GM06990 (cell line): ENCODE measurements at places on chromosomes 3 and 15.

DNA sequence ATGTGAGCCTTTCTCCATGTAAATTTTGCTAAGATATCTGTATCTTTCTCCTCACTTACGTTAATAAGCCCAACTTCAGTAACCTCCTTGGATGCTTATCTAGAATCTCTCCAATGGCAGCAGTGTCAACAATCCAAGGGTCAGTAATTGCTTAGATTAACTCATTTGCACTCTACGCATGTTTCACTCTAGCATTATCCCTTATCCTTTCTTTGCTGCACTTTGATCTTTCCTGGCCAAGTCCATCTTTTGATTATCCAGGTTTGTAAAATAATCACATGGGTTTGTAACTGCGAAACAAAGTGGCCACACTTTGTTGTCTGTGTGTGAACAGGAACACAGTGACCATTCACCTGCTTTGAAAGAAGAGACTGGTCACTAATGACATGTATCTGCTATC, 577.6 kb downstream of the RSL24D1 start:
- DNase-seq: no peak

DNA sequence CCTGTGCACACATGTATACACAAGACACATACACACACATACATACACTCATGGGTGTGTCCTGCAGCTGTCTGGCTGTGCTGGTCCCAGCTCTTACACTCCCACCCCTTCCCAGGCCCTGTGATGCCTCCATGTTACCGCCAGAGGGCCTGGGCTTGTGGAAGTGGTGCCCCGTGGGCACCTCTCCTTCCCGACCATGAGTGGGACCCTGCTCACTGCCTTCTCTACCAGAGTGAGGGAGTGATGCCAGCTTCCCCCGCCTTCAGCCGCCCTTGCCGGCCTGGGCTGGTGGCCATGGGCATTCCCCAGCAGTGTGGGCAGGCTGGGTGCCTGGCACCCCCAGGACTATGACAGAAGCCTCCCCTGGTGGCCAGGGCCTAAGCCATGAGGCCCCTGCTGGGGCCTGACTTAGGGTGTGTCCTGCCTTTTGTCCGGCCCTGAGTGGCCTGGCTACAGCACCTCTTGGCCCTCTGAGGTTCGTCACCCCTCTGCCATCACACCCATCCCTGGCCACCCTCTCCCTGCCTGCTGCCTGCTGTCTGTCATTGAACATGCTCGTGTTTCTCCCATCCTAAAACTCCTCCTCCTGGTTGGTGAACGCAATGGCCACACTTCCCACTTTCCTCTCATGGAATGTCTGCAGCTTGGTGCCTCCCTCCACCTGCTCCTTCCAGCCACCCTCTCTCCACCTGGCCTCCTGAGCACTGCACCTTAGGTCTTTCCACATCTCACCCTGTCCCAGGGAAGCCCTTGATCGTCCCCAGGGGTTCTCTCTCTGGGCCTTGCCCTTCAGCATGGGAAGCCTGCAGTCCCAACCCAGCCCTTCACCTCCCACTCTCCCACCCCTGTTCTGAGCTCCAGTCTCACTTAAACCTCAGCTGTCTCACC, 14.6 kb downstream of the HDAC11 start:
- DNase-seq: no peak

- DNase-seq: no peak
These were observed 189.1 kb downstream of the GOLGA6L6 start for GRCh38 chr15:20352241-20353200.

DNA sequence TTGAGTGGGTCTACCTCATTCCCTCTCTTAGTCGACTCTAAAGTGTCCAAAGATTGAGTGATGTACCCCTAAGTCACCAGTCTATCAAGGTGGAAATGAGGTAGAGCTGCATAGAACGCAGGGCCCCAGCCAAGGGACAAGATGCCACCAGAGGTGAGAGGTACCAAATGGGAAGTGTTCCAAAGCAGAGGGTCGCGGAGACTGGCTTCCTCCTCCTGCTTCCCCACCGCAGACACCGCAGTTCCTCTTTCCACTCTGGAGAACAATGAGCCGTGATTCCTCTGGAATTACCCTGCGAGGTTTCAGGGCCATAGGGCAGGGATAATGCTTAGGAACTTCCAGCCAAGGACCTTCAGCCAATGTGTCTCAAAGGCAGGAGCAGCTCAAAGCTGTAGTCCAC, 55.8 kb downstream of the DAPK2 start:
- DNase-seq: no peak

GRCh38 chr15:62844564-62845240, 197.8 kb upstream of the TPM1 start:
- DNase-seq: no peak

DNA sequence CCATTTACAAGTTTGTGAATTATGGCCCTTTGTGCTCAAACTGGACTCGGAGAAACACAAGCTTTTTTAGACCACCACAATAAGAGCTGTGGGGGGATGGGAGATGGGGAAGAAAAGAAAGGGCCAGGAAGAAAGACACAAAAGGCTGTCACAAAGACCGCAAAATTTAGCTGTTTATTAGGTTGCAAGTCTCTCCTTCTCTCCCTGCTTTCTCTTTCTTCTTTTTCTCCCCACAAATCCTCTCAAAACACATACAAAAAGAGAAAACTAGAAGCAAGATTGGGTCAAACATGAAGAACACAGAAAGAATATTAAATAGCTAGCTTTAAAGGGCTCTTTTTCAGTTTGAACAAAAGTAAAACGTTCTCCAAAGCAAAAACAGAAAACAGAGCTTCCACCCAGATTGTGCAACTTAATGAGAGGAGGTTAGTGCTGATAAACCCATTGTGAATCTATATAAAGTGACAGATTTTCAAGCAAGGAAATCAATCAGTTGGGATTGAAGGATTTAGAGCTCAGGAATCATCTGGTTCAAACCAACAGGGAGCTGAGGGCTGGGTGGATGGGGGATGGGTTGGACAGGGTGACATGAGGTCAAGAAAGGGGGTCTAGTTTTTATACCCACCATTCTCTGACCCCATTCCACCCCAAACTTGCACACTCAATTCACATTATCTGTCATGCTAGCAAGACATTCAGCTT, 87.3 kb downstream of the DHX30 start:
- DNase-seq: no peak

DNA sequence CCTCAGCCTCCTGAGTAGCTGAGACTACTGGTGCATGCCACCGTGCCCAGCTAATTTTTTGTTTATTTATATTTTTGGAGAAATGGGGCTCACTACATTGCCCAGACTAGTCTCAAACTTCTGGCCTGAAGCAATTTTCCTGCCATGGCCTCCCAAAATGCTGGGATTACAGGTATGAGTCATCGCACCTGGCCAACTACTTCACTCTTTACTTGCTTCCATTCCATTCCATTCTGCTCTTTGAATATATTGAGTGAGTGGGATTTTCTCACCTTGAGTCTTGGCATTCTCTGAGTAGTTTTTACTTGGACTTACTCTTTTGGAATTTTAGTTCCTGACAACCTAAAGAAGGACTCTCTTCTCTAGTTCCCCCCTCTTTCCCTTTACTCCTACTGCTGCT, 93.8 kb upstream of the UNC13C start:
- no peak for DNase-seq

- DNase-seq: no peak
These were observed 121.1 kb downstream of the CLSTN2 start for GRCh38 chr3:140056047-140056446.

DNA sequence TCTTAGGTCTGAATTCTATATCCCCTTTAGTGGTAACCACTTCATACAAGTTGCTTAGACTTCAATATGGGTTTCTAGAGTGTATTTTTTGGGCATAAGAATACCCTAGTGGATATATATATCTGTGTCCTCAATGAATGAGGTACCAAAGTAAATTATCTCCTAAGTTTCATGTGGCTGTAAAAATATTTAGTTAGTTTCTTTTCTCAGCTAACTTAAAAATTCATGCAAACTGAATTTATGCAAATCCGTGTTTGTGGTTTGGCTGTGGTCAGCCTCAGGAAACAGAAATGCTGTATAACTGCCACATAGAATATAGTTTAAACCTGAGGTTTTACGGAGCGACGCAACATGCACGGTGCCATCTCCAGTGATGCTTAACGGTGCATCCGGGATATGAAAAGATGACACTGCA, 80.3 kb downstream of the PEX5L start:
- DNase-seq: peak; percentile 67

DNA sequence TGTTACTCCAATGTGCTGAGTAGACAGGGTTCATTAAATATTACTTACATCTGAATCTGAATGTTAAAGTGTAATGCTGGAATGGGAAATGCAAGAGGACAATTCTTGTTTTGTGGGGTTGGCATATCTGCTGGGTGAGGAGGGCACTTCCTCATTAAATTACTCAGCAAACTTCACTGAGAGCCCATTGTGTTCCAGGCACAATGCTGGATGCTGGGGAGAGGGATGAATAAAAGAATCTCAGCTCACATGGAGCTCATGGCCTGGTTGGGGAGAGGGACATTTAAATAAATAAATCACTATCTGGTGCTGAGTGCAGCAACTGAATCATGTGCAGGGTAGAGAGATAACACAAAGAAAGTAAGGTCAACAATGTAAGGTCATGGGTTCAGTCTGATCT, 199.2 kb upstream of the CFAP20DC start:
- DNase-seq: no peak

DNA sequence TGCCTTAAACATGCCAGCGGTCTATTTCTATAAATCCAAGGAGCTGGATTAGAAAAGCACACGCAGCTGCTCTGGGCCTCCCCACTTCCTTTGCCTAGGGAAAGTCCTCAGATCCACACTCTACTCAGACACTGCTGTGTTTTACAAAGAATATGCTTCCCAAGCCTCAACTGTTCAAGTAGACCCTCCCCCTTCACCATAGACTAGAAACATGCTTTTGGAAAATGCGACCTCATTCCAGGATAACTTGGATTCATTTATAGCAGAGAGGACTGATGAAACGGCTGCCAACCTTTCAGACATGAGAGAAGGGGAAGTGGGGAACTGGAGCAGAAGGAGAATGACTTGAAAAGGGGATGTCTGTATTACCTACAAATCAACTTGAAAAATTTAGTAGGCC, 64.0 kb downstream of the P3H2 start:
- DNase-seq: no peak

GRCh38 chr3:127886956-127887231, 28.1 kb upstream of the KBTBD12 start:
- no peak for DNase-seq
